ENCODE measurements at places on chromosomes 5 and 9.

DNA sequence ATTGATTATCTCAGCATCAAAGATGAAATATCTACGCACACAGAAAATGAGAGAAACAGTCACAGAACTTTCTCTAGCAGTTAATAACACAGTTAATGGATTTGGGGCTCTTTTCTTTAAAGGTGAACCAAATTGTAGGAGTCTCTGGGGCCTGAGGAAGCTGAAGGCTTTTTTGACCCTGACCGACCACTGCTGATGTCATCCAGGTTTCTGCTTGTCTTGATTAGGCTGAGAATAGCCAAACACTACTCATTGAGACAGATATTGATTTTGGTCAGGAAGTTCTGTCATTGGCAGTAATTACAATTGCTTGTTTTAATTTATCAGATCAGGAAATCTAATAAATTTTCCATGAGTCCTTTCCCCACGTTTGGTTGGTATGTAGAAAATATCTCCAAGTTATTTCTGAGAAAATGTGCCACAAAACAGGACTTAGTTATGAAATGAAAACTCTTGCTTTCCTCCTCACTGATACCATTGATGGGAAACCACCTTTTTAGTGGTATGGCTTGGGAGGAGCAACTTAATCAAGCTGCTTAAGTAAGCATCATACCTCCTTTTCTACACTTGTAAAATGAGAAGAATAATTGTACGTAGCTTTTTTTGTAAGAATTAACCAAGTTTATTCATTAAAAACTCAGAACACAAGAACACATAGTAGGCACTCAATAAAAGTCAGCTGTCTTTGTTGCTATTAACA is 19.7 kb downstream of the CARTPT start:
- DNase-seq = no peak
- no peaks in the 10 kb centered on the region for H3K27me3 ChIP-seq
- H3K27ac ChIP-seq = no peak overlapping the region
- no peak overlapping the region for H3K4me3 ChIP-seq

GRCh38 chr5:27516437-27516836 is 478.1 kb upstream of the CDH9 start:
- H3K36me3 ChIP-seq = no peaks in the 10 kb centered on the region
- DNase-seq = no peak
- H3K4me3 ChIP-seq = no peak overlapping the region
- peaks cover 5% of the 10 kb centered on the region for H3K27me3 ChIP-seq

GRCh38 chr5:66795682-66796081 is 199.5 kb downstream of the MAST4 start:
- H3K4me3 ChIP-seq = no peak overlapping the region
- no peak for DNase-seq
- H3K27me3 ChIP-seq = no peaks in the 10 kb centered on the region
- H3K36me3 ChIP-seq = no peaks in the 10 kb centered on the region

DNA sequence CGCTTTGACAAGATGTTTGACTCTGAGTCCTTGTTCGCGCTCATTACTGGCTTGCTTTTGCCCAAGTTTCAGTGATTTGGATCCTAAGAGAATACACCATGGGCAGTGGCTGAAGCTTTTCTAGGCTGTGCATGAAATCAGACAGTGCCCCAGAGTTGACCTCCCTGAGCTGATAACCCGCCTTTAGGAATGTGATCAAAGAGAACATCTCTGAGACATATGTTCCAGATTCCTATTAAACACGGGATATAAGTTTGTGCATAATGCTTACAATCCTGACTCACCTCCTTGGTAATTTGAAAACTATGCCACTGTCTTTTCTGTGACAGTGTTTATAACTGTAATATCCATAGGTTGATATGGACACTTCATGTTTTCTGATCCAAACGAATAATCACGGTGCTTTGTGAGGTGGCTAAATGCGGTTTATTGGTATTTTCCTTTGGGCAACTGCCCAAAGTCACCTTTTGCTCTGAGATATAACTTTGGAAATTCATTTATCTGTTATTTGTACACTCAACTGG is 732.9 kb downstream of the MTRR start:
- H3K36me3 ChIP-seq = no peaks in the 10 kb centered on the region
- H3K27ac ChIP-seq = no peak overlapping the region
- no peaks in the 10 kb centered on the region for H3K27me3 ChIP-seq
- H3K4me3 ChIP-seq = no peak overlapping the region

DNA sequence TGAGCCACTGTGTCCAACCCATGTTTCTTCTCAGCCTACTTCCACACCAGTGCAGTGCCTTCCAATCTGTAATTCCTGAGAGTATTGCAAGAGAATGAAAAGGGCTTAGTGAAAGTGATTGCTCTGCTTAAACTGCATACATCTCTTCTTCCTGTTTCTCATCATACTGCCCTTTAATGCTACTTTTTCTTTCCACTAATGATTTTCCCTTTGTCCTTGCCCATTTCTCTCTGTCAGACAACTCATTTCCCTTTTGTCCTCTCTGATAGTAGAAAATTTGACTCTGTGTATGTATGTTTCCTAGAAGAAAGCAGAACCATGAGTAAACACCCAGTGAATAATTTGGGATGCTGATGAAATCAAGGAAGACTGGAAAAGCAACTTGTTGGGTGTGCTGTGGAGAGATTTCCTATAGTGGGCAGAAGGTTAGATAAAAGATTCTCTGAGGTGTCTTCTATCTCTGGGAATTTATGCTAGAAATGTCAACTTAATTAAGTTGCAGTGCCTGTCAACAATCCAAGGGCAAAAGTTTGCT is 102.2 kb upstream of the CHD1 start:
- H3K36me3 ChIP-seq = no peaks in the 10 kb centered on the region
- DNase-seq = no peak
- H3K27ac ChIP-seq = no peak overlapping the region
- H3K27me3 ChIP-seq = peaks cover 2% of the 10 kb centered on the region

DNA sequence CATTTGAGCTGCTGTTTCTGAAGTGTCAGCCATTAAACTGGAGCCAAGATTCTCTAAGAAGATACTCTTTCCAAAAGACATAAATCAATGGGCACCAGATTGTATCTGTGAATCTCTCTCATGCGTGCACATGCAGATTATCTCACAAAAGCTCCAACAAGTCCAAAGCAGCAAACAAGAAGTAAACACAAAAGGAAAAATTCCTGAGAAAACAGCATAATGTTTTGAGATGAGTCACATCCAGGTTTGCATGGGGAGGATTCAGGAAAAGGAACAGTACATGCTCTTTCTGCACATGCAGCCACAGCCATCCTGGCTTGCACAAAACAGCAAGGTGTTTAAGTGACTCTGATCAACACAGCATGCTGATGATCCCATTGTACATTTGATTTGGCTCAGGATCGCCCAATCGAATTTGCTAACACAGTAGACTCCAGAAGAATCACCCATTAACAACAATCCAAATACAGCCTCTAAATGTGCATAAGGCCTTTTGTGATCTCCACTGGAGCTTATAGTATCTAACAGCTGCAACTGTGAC is 143.1 kb downstream of the ELAVL2 start:
- H3K27ac ChIP-seq = peak overlapping the region; percentile 91
- H3K4me1 ChIP-seq = peaks cover 39% of the 10 kb centered on the region
- no peak for DNase-seq
- H3K4me3 ChIP-seq = no peak overlapping the region
- no peaks in the 10 kb centered on the region for H3K27me3 ChIP-seq

DNA sequence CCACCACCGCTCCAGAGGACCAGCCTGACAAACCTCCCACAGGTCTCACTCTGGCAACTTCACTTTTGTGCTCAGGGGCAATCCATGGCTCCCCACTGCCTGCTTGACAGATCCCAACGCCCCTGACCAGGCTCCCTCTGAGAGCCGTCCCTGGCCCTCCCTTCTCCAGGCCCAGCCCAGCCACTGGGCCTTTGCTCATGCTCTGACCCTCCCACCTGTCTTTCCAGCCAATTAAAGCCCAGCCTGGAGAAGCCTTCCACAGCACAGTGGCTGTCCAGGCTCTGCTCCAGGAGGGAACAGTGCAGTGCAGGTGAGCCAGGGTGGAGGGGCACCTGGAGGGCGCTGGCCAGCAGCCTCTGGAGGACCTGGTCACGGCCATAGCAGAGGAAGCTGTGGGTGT is 3.3 kb downstream of the ENTPD2 start:
- H3K27me3 ChIP-seq = peaks cover 3% of the 10 kb centered on the region
- no peaks in the 10 kb centered on the region for H3K36me3 ChIP-seq
- H3K4me3 ChIP-seq = no peak overlapping the region
- H3K4me1 ChIP-seq = peaks cover 4% of the 10 kb centered on the region

DNA sequence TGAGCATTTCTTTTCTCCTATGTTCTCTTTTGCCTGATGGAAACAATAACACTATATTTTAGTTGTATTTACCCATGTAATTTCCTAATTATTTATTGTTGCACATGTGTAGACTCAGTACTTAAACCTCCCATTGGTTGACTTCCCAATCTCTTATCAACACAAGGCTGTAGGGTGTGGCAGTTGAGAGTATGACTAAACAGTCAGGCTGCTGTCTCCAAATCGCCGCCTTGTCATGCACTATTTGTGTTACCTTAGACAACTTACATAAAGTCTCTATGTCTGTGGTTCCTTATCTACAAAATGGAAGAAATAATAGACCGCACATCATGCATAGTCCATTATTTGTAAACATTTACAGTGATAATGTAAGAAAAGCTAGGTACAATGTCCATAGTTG is 68.9 kb upstream of the EFNA5 start:
- H3K27ac ChIP-seq = no peak overlapping the region
- H3K4me1 ChIP-seq = peaks cover 3% of the 10 kb centered on the region
- no peak overlapping the region for H3K4me3 ChIP-seq

- H3K36me3 ChIP-seq = no peaks in the 10 kb centered on the region
- DNase-seq = no peak
- peaks cover 12% of the 10 kb centered on the region for H3K4me1 ChIP-seq
- H3K27ac ChIP-seq = no peak overlapping the region
- no peaks in the 10 kb centered on the region for H3K27me3 ChIP-seq
Observed at GRCh38 chr5:96489532-96489931, 56.5 kb upstream of the PCSK1 start.

GRCh38 chr5:43156388-43156787 is 35.6 kb upstream of the NIM1K start:
- H3K36me3 ChIP-seq = peaks cover 15% of the 10 kb centered on the region
- H3K27me3 ChIP-seq = peaks cover 4% of the 10 kb centered on the region
- no peak overlapping the region for H3K27ac ChIP-seq

DNA sequence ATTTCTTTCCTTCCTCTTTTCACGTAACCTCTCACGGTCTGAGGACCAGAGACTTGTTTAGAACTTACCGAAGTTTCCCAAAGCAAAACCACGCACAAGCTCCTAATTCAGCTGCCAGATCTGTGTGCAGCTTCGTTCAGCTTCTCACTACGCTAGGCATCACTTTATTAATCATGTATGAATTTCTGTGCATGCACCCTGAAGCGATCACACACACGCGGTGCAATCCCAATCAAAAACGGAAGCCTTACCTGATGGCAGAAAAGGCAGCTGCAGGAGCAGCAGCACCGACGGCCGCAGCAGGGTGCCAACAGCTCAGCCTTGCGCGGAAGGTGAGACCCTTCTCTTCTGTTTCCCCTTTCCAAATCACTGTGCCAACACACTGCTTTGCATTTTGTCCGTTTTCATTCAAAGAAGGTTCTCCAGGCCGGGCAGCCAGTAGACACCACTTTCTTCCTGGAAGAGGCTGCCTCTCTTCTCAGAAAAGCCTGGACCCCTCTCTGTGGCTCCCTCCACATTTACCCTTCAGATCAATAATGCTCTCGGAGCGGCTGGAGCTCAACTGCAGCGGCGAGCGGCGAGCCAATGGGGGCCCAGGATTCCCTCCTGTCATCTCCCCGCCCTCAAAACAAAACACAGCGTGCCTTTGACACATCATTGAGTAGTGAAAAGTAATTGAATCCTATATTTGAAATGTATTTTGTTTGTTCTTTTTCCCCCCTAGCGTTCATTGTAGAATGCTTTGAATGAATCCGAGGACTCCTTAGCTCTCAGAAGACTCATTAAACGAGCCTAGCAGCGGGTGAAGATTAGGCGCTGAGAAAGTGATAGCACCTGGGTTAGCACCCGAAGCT is at the start of gene CDH12:
CDH12 (minus strand) TSS at position 538 of the 854 bp plus-strand sequence.
- H3K36me3 ChIP-seq = no peaks in the 10 kb centered on the region
- no peaks in the 10 kb centered on the region for H3K27me3 ChIP-seq
- no peak within 1 kb of the TSS for H3K27ac ChIP-seq
- DNase-seq = peak; percentile 52

DNA sequence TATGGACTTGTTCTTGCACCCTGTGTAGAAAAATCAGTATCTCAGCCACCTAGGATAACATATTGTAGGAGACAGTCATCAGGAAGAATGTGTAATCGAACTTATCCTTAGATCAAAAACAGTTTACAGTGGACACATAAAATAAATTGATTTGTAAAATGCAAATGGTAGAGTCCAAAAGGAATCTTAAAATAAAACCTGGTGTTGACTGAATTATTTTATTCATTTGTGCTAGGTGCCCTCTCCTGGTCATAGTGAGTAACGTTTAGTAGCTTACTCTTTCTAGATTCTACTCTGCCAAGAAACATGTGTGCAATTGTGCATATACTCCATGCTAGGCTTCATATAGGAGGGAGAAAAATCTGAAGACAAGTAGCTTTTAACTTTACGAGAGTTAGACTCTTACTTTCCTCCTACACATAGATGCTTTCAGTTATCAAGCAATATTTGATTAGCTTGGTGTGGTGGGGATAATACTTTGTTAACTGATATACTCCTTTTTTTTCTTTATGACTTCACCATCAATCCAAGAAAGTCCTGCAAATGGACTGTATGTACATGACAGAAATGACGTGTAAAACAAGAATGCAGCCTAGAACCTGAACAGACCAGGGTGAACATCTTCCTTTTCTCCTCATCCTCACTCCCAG is 23.7 kb upstream of the LOX start:
- H3K4me3 ChIP-seq = no peak overlapping the region
- no peaks in the 10 kb centered on the region for H3K36me3 ChIP-seq
- H3K4me1 ChIP-seq = peaks cover 6% of the 10 kb centered on the region
- peak overlapping the region; percentile 0 for H3K27ac ChIP-seq
- H3K27me3 ChIP-seq = no peaks in the 10 kb centered on the region

DNA sequence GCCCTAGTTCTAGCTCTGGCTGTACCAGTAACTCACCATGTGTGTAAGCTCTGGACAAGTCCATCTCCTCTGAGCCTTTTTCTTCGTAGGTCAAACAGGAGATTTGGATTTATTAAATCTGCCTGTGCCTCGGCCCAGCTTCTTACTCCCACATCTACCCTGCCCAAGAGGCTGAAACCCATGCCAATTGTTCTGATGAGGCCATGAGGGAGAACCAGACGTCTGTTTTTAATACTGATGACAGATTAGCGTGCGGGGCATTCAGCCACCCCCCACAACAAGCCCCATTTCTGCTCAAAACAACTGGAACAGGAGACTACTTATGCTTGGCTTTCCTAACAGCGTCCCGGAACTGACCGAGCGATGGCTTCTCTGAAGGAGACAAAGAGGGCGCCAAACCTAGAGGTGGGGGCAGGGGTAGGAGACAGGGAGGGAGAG is 81.2 kb upstream of the TRIM32 start:
- no peak for DNase-seq
- H3K4me1 ChIP-seq = peaks cover 20% of the 10 kb centered on the region

All from endothelial cell (in vitro differentiated cells).